D721Med (cell line): ENCODE measurements at places on chromosomes 6 and 20.

DNA sequence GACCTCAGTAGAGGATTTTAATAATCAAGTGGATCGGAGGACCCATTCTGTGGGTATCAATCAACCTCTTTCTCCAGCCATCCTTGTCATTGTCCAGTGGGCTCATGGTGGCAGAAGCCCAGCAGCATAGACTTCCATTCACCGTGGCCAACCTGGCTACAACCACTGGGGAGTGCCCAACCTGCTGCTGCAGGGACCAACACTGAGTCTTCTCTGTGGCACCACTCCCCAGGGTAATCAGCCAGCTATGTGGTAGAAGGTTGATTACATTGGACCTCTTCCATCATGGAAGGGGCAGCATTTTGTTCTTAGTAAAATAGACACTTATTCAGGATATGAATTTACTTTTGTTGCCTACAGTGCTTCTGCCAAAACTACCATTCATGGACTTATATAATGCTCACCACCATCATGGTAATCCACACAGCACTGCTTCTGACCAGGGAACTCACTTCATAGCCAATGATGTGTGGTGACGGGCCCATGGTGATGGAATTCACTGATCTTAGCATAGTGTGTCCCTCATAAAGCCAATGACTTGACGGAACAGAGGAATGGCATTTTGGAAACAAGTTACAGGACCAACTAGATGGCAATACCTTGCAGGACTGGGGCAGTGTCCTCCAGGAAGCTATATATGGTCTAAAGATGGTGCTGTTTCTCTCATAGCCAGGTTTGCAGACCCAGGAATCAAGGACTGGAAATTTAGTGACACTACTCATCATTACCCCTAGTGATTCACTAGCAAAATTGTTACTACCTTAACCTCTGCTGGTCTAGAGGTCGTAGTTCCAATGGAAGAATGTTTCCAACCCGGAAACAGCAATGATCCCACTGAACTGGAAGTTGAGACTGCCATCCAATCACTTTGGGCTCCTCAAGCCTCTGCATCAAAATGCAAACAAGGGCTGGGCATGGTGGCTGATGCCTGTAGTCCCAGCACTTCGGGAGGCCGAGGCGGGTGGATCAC is 7.6 kb downstream of the CD24 start:
- no peak for DNase-seq

DNA sequence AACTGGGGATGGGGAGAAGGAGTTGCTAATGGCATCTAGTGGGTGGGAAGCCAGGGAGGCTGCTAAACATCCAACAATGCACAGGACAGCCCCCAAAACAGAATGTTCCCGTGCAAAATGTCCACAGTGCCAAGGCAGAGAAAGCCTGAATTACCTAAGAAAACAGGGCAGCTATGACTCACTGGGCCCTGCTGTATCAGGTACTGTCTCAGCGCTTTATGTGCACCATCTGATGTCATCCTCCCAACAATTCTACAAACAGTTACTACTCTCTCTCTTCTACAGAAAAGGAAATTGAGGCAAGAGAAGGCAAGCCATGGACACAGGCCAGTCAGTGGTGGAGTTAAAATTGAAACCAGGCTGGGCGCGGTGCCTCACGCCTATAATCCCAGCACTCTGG is 3.1 kb downstream of the YTHDF1 start:
- no peak for DNase-seq

- DNase-seq, result no peak
Observed at GRCh38 chr6:37106982-37107491, 62.9 kb upstream of the PIM1 start.

DNA sequence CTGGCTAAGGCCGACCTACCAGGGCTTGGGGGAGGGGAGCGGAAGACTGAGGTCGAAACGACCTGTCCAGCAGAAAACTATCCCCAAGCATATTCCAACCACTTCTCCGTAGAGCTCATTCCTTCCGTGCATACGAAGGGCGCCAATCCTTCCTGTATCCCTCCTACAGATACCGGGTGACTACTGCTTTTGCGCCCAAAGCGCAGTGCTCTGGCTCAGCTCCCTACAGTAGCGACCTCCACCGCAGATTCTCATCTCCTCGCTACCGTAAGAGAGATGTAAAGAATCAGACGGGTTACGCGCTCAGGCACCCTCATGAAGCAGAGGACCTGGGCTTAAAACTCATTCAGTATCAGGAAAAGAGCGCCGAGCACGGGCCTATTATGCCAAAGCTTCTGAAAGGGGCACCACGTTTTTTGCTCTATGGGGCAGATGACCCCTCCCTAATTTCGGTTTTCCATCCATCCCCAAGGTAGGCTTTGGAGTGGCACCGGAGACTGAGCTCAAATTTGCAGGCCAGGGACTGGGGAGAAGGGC is 563 bp upstream of the NNAT start:
- no peak for DNase-seq

DNA sequence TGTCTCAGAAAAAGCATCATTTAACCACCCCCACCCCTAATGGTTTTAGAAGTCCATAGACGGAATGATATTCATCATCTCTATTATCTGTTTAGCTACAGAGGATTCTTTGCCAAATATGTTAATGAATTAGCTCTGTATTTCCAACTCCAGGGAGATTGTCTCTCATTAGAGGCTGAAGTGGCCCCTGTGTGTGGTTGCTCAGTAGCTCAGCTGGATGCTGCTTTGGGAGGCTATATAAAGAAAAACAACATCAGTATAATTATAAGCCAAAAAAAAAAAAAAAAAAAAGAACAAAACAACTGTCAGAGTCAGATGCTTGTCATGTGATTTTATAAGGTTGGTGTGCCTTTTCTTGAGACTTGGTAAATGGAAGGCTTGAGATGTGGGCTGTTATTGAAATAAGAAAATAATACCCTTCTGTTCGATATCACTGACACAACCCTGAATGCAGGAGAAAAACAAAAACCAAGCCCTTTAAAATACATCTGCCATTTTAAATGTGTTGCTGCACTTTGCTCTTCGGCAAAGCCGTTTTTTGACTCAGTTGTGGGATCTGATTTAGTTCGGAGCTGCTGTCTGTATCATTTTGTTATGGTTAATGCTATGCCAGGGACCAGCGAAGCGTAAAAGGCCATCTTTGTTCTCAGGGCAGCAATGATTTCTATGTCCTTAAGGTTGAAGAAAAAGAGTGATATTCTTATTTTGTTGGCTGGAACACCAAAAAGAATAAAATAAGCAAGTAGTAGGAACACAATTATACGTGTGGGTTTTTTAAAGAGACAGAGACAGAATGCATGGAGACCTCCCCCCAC is 422.6 kb downstream of the QKI start:
- DNase-seq, result no peak

- no peak for DNase-seq
Observed at GRCh38 chr6:128964771-128965170, 81.8 kb downstream of the LAMA2 start.

GRCh38 chr6:121799574-121799973 is 364.1 kb downstream of the GJA1 start:
- no peak for DNase-seq

DNA sequence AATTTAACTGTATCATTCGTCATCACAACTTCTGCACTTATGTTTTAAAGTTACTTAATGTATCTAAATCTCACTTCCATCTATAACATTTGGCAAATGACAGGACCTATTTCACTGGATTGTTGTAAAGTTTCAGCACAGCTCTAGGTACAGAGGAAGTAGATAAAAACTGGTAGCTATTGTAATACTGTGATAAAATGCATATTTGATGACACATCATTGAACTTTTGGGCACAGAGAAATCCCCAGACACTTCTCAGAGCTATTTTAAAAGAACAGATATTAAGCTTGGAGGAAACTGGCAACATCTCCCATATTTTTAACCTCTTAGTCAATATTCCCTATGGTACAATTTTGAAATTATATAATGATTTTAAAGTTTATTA is 138.7 kb downstream of the RFPL4B start:
- DNase-seq, result no peak

DNA sequence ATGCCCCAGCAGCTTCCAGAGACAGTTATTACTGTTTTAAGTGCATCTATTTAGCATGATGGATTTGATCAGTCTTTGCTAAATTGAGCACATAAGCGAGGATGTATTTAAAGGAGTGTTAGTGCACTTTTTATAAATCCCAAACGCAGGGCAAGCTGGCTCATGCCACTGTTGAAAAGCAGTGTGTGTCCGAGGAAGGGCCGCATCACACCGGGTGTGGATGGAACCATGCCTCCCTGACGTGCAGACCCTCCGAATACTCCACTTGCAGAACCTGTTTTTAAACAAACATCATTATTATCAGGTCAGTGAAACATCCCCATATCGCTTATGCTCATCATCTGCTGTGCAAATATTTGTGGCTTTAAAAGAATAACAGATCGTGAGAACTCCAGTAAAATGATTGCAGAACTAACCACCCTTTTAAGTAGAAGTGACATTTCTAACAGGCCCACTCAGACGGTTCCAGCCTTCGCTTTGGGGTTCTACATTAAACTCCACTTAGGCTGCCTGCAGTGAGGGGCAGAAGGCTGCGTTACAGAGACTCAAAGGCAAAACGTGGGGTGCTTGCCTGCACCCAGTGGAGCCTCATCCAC is 190.1 kb downstream of the CDH4 start:
- DNase-seq, result no peak

DNA sequence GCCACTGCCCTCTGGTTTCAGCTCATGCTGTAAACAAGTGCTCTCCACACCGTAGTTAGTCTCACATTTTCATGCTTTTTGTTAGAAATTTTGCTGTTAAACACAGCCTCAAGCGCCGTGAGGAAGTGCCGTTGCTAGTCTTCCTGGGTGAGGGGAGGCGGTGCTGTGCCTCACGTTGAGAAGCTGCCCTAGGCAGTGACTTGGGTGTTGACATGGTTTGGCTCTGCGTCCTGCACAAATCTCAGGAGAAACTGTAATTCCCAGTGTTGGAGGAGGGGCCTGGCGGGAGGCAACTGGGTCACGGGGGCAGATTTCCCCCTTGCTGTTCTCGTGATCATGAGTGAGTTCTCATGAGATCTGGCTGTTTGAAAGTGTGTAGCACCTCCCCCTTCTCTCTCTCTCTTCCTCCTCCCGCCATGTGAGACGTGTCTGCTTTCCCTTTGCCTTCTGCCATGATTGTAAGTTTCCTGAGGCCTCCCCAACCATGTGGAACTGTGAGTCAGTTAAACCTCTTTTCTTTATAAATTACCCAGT is 95.8 kb downstream of the ERMARD start:
- DNase-seq, result no peak

- no peak for DNase-seq
Observed at GRCh38 chr6:106849676-106850332, 124.7 kb downstream of the CD24 start.

GRCh38 chr20:58198901-58199355 is 29.5 kb downstream of the ANKRD60 start:
- DNase-seq, result no peak

DNA sequence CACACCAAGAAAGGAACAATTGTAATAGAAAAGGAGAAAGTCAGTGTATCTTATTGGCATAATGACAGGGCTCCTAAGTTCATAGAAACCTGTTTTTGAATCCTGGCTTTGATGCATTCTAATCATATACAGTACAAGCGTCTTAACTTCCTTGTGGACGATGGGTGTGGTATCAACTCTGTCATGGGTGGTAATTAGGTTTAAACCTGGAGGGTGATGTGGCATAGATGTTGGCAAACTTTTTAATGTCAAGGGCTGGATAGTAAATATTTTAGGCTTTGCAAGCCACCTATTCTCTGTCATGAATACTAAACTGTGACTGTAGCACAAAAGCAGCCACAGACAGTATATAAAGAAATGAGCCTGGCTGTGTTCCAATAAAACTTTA is 138.7 kb upstream of the EDN1 start:
- no peak for DNase-seq

DNA sequence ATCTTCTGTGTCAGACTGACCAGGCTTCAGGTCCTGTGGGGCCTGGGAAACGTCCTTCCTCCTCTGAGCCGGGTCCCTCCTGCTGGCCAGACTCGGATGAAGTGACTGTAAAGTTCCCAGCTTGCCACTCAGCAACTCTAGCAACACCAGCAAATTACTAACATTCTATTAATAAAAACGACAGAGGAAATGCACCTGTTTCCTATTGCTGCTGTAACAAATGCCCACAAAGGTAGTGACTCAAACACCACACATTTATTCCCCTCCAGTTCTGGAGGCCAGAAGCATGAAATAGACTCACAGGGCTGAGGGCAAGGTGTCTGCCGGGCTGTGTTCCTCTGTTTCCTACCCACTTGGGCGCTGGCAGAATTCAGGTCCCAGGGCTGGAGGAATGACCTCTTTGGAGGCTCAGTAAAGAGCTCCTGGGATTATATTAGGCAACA is 48.8 kb downstream of the CTCFL start:
- peak; percentile 0 for DNase-seq
